ENCODE measurements at places on chromosomes 5 and 9.

DNA sequence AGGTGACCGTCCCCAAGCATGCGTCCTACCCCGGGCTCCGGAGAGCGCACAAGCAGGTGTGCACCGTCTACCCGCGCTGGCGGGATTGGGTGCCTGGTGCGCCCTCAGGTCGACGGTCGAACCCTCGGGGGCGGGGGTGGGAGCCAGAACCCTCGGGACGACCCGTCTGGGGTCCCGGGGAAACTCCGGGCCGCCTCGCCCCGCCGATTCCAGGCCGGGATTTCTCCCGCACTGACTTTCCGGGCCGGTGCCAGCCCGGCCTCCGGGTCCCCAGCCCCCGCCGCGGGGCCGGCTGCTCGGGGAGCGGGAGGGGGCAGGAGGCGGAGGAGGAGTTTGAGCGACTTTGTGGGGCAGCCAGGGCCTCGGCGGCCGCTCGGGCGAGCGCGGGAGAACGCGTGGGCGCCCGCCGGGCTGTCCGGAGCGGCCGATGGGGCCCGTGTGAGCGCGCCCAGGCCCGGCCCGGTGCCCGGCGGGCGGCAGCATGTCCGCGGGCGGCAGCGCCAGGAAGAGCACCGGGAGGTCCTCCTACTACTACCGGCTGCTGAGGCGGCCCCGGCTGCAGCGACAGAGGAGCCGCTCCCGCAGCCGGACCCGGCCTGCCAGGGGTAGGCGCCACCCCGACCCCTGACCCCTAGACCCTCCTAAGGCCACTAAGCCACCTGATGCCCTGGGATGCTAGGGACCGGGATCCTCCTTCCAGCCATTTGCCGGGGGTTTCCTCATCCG, at the start of gene DAB2IP:
DAB2IP (plus strand) TSS at position 340 of the 726 bp plus-strand sequence; CDS start at position 482, 142 bp downstream.
- no peak for DNase-seq

DNA sequence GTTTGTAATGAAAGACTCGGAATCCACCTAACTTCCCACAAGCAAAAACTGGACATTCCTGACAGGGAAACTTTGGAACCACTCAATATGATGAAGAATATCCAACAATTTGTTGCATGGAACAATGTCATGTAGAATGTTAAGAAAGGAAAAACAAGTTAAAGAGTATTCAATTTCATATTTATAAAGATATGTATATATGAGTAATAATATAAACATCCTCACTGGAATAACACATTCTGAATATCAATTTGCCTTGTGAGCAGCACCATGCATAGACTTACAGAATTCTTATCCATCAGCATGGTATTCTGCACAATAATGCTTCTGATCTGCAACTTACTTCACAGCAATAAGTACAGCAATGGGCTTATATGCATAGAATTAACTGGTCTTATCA, 650.3 kb downstream of the SEMA5A start:
- no peak for DNase-seq

- no peak for DNase-seq
Observed at GRCh38 chr5:135308245-135308644, 90.8 kb downstream of the MACROH2A1 start.

DNA sequence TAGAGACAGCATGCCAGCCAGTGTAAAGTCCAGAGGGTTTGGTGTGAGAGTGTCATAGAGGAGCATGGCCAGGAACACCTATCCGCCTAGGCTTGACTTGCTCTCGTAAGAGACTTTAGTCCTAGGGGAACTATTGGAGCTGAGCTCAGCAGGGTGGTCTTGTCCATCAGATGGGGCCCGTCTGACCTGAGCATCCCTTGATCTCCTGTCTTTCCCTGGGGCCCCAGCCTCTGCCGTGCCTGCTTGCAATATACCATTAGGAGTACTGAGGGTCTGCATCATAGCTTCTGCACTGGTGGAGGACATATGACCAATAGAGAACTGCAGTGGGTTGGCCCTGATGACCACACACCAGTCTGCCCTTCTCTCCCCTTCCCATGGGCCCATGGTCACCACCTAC, 251.0 kb downstream of the TUSC1 start:
- no peak for DNase-seq

DNA sequence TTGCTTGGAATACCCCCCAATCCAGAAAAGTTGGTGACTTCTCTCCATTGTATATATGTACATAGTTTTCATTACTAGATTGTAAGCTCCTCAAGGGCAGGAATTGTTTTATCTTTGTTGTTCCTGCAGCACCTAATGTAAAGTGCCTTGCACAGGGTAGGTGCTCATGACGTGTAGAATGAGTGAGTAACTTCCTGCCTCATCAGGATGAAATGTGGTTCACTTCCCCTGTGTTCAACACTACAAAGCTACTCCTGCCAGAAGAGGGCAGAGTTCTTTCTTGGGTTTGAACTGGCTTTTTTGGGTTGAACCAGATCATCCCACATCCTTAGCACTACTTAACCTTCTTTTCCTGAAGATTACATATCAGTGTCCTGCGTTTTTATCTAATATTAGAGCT, 23.9 kb downstream of the GTF3C4 start:
- DNase-seq: no peak
